CD4-positive, alpha-beta T cell treated with Interleukin-17A for 4 hours (primary cell): ENCODE measurements at places on chromosomes 16 and 17.

DNA sequence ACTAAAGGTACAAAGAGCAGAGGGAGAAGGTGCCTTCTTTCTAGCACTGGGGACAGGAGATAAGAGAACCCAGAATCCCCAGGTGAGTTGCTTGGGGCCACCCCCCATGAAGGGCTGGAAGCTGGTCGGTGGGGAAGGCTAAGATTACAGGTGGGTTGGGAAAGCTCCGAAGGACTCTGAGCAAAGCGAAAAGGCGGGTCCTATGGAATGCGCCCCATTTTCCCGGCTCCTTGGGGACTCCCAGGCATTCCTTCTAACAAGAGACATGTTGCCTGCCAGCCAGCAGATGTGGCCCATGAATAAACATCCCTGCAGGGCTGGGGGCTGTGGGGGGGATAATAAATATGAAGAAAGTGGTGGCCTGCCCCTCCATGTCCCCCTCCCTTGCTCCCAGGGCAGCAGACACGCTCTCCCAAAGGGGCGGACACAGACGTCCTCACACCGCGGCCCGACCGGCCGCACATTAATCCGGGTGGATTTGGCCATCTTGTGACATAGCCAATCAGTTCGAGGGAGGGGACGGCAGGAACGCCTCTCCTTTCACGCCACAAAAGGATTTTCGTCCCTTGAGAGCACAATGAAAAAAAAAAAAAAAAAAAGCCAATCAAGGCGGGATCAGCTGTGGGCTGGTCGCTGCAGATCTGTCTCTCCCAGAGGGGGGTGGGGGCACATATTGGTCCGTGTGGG, 98.5 kb downstream of the SOX9 start:
- no peak for DNase-seq

DNA sequence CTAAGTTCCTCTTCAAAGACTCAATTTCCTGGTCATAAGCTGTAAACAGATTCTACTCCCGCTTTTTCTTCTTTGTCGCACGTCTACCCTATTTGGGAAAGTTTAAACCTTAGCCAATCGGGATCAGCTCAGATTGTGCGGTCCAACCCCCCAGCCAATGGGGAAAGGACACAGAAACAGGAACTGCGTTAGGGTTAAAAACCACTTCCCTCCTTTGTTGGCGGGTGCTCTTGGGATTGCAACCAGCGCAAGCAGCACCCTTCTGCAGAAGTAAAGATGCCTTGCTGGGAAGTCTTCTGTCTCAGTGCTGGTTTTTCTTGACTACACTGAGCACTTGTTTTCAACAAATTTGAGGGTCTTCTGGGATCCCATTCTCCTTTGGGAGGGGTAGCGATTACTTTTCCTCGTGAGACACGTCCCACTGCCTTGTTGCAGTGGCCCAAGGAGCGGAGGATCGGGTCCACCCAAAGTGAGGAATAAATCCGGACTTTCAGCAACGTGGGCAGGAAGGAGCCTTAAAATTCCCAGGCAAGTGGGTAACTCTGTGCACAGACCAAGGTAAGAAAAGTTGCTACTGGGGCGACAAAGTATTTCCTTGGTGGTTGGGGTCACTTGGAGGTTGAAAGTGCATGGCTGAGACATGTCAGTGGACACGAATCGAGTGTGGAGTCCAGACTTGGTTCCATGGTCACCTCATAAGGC, 1.0 kb upstream of the YPEL3 start:
- peak; percentile 20 for DNase-seq

GRCh38 chr17:82480318-82480717, 21.8 kb downstream of the NARF start:
- no peak for DNase-seq

GRCh38 chr16:56777482-56777881, 47.6 kb downstream of the NUP93 start:
- DNase-seq: no peak

DNA sequence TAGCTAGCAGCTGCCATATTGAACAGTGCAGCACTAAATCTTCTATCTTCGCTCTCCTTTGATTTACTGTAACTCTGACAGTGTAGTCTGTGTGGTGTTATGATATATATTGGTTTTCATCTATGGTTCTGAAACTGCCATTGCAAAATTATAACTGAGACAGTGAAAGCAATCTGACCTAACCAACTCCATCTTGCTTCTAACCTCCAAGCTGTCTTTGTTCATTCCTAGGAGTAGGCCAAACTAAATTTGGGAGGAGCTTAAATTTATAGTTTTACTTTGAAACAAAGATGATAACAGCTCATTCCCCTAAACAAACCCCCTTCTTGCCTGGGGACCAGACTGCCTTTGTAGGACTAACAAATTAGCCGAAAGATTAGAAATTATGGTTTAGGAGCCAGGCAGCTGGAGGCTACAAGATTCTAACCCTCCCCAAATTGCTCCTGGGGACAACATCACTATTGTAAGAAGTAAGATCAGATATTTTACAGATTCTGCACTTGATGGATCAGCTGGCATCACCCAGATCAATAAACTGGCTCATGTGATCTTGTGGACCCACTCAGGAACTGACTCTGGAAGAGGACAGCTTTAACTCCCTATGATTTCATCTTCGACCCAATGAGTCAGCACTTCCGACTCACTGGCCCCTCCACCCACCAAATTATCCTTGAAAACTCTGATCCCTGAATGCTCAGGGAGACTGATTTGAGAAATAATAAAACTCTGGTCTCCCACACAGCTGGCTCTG, 47.0 kb upstream of the FBXO47 start:
- no peak for DNase-seq
